ENCODE measurements at places on chromosomes 7 and 10.

DNA sequence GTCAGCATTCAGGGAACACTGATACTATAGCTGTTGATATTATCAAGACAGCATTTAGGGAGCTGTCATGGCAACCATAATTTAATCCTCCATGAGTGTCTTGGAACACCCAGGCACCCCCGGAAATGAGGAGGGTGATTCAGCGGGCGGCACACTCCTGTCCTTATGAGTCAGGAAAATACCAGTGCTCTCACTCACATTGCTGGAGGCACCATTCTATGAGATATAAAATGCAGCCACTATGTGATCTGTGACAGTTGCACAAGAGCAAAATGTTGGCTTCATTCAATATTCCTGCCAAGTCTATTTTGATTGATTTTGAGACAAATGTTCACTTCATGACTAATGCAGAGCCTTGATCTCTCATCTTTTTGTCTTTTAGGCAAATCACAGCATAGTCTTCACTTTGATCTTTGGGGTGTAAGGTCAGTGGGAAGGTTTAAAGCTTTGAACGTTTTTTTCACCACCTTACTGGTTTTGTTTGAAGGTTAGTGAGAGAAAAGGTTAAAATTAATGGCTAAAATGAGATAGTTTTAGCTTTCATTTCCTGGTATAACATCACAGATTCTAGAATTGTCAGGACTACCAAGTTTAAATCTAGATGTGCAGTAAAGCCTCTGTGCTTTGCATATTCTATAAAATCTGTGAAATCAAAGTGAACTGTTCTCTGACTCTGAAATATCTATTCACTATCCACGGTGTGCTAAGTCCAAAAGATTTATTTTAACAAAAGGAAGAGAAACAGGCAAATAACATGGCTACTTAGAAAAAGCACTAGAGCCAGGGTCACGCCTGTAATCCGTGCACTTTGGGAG is 12.4 kb upstream of the ARHGAP12 start:
- DNase-seq: no peak

DNA sequence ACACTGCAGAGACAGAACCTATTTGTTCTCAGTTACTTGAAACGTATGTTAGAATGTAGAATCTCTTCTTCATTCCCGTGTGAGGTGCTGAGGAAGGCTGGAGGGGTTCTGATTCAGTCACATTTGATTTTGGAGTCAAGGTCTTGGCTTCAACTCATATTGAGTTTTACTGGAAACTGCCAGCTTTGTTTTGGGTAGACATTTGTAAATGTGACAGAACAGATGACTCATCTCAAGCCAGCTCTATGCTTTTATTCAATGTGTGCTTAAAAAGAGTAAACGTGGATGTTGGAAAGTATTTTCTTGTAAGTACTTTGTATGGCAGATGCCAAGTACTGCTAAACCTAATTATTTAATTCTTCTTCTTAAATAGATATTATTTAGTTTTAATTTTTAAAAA is 780.8 kb upstream of the C7orf33 start:
- no peak for DNase-seq

- DNase-seq: no peak
These were observed 6.9 kb upstream of the CALML5 start for GRCh38 chr10:5506246-5506645.

- DNase-seq: no peak
These were observed 310.5 kb downstream of the ADARB2 start for GRCh38 chr10:1426786-1427185.

DNA sequence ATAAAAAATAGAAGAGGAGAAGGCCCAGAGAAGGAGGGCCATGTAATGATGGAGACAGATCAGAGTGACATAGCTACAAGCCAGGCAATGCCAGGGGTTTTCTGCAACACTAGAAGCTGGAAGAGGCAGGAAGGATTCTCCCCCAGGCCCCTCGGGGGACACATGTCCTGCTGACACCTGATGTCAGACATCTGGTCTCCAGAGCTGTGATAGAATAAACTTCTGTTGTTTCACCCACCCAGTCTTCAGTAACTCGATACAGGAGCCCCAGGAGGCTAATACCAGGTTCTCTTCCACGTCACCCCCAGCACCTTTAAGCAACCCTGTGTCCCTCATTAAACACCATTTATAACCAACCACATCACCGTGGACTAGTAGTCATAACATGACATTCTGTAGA is 94.9 kb downstream of the TMEM130 start:
- no peak for DNase-seq

GRCh38 chr10:504806-505205 is 184.7 kb downstream of the DIP2C start:
- no peak for DNase-seq

- DNase-seq: no peak
These were observed 1.0 kb downstream of the GNB2 start for GRCh38 chr7:100674411-100675104.

DNA sequence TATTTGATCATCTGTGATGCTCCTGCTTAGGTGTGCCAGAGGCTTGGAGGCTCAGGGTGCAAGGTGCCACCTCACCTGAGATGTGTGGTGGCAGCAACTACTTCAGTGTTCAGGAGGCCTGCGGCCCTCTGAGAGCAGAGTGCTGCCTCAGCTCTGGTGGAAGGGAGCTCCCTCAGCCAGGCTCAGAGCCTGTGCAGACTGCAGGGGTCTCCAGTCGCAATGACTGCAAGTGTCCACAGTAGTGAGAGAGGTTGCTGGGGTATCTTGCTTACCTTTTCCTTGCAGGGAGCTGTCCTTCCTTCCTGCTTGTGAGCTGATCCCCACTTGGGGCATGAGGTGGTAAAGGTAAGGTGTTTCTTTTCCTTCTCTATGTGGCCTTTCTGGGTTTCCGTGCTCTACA is 131.0 kb upstream of the GAD2 start:
- no peak for DNase-seq

DNA sequence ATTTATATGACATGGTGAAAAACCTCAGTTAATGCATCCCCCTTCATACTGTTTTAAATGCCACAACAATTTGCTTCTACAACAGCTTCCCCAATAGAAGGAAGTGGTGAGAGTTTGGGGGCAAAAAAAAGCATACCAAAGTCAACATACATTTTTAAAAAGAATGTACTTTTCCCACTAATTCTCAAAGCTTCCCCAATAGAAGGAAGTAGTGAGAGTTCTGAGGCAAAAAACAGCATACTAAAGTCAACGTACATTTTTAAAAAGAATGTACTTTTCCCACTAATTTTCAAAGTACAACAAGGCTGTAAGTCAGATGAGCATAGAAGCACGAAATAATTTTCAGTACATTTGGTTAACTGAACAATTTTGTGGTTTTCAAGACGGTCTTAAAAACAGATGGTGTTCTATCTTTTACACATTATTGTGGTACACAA is 24.0 kb downstream of the WASL start:
- no peak for DNase-seq

Data from stimulated activated CD8-positive, alpha-beta memory T cell treated with anti-CD3 and anti-CD28 coated beads, Interleukin-15, amount 100 ng/mL, for 24 hours (primary cell).